ENCODE measurements at places on chromosomes 3 and 15. TPM values are rescaled to one million over a fixed set of nuclear protein-coding genes. Genes with fewer than 3 reads are reported as not detected.
A peak's percentile ranks its signal among the peaks of the same experiment; 100 is the strongest.

DNA sequence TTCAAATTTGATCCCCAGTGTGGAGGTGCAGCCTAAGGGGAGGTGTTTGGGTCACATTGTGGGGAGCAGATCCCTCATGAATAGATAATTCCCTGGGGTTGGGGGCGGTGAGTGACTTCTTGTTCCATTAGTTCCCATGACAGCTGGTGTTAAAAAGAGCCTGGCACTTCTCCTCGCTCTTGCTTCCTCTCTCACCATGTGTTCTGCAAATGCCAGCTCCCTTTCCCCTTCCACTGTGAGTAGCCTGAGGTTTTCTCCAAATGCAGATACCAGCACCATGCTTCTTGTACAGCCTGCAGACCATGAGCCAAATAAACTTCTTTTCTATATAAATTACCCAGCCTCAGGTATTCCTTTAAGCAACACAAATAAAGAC, 23.1 kb downstream of the RIOX2 start:
- no peak for DNase-seq

GRCh38 chr15:72341361-72341760, 21.4 kb upstream of the CELF6 start:
- no peak for DNase-seq

- no peak for DNase-seq
These were observed 181.1 kb downstream of the GBE1 start for GRCh38 chr3:81580355-81580754.

GRCh38 chr3:131402391-131403039, 20.9 kb downstream of the NUDT16 start:
- peak; percentile 58 for DNase-seq

- peak; percentile 82 for DNase-seq
These were observed 2.5 kb upstream of the ABHD5 start for GRCh38 chr3:43688245-43688650.

GRCh38 chr3:128395500-128396162, 71.1 kb downstream of the DNAJB8 start:
- peak; percentile 73 for DNase-seq

DNA sequence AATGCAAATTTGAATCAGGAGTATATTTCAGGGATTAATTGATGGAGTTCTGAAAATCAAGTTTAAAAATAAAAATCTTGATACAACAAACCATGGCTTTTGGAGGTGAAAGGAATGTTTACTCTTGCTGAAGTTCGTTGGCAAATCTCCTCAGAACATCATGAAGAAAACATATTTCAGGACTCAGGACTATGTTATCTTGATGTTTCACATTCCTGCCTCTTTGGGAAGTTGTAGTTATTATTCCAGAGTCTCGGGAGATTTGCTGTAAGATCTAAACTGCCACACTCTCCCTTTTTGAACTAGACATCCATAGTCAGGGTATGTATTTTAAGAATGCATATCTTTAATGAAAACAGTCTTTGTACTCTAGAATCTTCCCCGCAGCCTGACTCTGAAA, 271.2 kb downstream of the RBMS3 start:
- peak; percentile 81 for DNase-seq

DNA sequence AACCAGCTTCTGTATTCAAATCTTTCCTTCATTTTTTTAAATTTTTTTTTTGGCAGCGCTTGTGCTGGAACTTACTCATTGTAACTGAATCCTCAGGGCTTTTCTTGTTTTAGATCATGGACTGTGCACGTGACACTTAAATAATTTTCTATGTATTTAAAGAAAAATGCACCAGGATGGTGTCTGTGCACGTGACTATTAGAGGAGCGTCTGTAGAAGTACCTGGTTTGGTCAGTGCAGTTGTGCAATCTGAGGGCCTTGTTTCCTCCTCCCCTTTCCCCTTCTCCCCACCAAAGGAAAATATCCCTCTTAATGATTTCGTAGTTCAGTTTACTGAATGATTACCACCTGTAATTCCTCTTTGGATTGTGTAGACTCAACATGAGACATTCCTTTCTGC, 31.3 kb downstream of the EDEM1 start:
- DNase-seq: peak; percentile 47

- DNase-seq: peak; percentile 68
These were observed 28.9 kb downstream of the FBXW12 start for GRCh38 chr3:48400824-48401433.

DNA sequence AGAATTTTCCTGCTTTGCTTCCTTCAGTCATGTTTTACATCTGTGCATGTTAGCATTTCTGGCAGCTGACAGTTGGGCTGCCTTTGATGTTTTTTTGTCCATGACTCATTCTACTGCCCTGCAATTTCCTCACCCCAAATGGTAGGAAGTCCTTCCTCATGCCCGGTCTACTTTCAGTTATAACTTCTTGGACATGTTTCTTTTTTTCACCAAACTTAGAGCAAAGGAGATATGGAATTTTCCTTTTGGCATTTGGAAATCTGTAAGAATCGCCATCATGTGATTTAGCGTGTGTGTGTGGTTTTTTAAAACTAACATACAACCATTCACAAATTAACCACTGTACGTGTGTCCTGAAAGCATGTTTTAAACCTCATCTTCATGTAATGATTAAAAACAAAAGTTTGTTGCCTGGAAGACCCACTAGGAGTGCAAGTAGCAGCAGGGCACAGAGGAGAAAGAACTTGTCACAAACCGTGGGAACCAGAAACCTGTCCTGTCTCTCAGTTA, 430.7 kb upstream of the CFAP20DC start:
- peak; percentile 67 for DNase-seq

GRCh38 chr3:189638276-189639031, 7.3 kb downstream of the TP63 start:
- peak; percentile 21 for DNase-seq

DNA sequence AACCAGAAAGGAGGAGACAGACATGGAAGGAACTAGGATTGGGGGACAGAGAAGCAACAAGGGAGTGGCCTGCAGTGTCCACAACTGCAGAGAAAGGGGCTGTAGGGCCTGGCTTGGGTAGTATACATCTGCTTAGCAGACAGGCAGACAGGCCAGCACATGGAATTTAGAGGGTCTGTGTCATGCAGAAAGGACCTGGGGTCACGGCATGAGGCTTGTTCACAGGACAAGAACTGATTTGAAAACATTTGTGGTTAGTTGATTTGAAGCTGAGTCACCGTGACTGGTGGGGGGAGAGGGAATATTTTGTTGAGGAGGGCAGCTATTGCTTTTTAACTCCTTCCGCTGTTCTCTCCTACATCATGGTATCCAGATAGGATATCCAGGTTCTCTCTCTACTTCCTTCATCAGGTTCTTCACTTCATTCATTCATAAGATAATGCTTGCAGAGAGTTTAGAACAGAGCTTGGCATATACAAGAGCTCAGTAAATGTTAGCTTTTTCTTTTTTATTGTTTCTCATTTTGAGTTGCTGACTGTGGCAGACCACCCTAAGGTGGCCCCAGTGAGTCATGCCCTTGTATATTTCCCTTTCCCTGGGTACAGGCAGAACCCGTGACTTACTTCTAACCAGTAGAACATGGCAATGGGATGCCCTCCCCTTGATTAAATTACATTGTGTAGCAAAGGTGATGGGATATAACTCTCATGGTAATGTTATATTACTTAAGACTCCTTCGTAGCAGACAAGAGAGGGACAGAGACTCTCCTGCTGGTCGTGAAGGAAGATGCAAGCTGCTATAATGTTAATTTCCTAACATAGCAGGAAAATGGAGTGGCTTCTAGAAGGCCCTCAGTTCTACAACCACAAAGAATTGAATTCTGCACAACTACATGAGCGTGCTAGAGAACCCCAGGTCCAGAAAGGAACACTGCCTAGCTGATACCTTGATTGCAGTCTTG, 95.0 kb upstream of the NMNAT3 start:
- DNase-seq: peak; percentile 78

DNA sequence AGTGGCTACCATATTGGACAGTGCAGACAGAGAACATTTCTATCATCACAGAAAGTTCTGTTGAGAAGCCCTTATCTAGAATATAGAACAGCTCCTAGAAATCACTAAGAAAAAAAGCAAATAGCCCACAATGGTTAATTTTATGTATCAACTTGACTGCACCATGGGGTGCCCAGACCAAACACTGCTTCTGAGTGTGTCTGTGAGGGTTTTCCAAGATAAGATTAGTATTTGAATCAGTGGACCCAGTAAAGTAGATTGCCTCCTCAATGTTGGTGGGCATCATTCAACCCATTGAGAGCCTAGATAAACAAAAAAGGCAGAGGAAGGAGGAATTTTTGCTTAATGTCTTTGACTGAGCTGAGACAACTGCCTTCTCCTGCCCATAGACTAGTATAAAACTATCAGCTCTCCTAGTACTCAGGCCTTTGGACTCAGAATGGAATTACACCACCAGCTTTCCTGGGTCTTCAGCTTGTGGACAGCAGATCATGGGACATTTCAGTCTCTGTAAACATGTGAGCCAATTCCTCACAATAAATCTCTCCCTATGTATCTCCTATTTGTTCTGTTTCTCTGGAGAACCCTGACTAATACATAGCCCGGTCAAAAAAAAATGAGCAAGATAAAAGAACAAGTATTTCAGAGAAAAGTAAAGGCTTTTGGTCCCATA, 55.9 kb upstream of the OXTR start:
- no peak for DNase-seq

GRCh38 chr3:15439476-15439875, 12.1 kb downstream of the EAF1 start:
- DNase-seq: peak; percentile 30

GRCh38 chr3:56086355-56086754, 381.9 kb downstream of the ERC2 start:
- peak; percentile 3 for DNase-seq

DNA sequence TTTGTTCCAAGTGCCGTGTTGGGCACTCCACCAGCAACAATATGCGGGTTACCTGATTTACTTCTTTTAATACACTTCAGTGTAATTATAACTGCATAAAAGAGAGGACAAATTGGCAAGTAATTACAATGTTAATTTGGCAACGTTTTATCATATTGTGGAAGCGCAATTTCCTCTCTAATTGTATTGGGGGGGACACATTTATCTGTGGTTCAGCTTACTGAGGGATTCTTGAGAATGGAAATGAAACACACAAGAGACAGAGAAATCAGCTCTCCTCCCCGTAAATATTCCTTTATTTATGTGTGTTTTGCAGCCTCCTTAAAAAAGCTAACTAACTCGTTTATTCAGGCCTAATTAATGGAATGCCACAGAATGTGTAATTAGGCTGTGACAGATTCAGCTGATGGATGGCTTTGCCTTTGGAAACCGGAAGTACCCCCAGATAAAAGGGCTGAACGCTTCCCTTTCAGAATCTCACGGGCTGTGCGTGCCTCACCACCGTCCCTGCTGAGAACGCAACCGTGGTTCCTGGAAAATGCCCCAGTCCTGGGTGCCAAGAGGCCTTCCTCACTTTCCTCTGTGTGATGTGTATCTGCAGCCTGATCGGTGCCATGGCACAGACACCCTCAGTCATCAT, 247.1 kb upstream of the ST8SIA2 start:
- no peak for DNase-seq

- DNase-seq: peak; percentile 28
These were observed at the start of gene NDN for GRCh38 chr15:23687143-23687470. TSS of gene NDN (minus strand) at chr15:23687305. CDS start at chr15:23687217, 88 bp downstream.

- DNase-seq: peak; percentile 25
These were observed 33.2 kb upstream of the RPP14 start for GRCh38 chr3:58272891-58273290.

- peak; percentile 19 for DNase-seq
These were observed 350.2 kb upstream of the POU1F1 start for GRCh38 chr3:87626546-87626945.

The LRRC31 gene
- not detected for total RNA-seq

The COL7A1 gene
- total RNA-seq: 8.6 TPM

The UNC13C gene
- total RNA-seq: 0.81 TPM

The CFAP100 gene
- total RNA-seq: not detected

The PTPRG gene
- 27.6 TPM for total RNA-seq

The C2CD4A gene
- not detected for total RNA-seq

The CCDC13 gene
- 8.6 TPM for total RNA-seq

The UBA7 gene
- total RNA-seq: 69.4 TPM

The PROS1 gene
- 109 TPM for total RNA-seq

The SLC24A5 gene
- total RNA-seq: not detected

The GABRG3 gene
- not detected for total RNA-seq

The CCR1 gene
- 0.90 TPM for total RNA-seq

The CKMT1B gene
- total RNA-seq: not detected

The PFN2 gene
- 161 TPM for total RNA-seq

The MUC4 gene
- not detected for total RNA-seq

The KLHL40 gene
- not detected for total RNA-seq

The NECTIN3 gene
- 53.9 TPM for total RNA-seq

The CTXN2 gene
- total RNA-seq: not detected

The GPR149 gene
- not detected for total RNA-seq

The DUOXA2 gene
- total RNA-seq: not detected

Measured in fibroblast of the aortic adventitia (primary cell).